ENCODE measurements at places on chromosomes 13 and 19. TPM values are rescaled to one million over a fixed set of nuclear protein-coding genes. Genes with fewer than 3 reads are reported as not detected.

The ZNF460 gene
- 128 TPM for total RNA-seq

The GRWD1 gene
- total RNA-seq = 11.8 TPM

The SHISA2 gene
- 9.2 TPM for total RNA-seq

The MAST3 gene
- total RNA-seq = 12.7 TPM

The PRODH2 gene
- total RNA-seq = not detected

The ANGPTL8 gene
- not detected for total RNA-seq

The SULT2A1 gene
- not detected for total RNA-seq

The DENND1C gene
- 0.69 TPM for total RNA-seq

The HIPK4 gene
- total RNA-seq = not detected

The ZNF738 gene
- 39.7 TPM for total RNA-seq

The ZNF579 gene
- 4.6 TPM for total RNA-seq

The SH2D3A gene
- 8.5 TPM for total RNA-seq

The SYCN gene
- not detected for total RNA-seq

All from diencephalon (tissue), 1 donor.